ENCODE measurements at places on chromosomes 12 and 14.

DNA sequence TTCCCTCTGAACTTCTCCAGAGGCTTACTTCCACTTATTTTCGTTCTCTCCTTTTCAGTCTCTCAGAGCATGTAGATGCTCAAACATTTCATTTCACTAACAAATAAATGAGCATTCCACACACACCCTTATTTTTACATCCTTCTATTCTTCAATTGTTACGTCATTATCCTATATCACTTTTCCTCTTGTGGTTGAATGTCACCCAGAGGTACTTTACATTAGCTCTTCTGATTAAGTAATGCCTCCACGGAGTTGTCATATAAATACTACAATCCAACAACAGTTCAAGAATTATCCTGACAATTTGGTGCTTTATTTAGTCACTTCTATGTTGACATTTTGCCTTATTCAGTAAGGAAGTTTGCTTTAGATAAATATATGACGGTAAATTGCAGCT, 18.4 kb downstream of the FAR2 start:
- peaks cover 4% of the 10 kb centered on the region for H3K27me3 ChIP-seq
- no peak for DNase-seq
- H3K36me3 ChIP-seq, result no peaks in the 10 kb centered on the region
- H3K27ac ChIP-seq, result peak overlapping the region; percentile 0
- H3K4me3 ChIP-seq, result no peak overlapping the region
- peaks cover 6% of the 10 kb centered on the region for H3K4me1 ChIP-seq

DNA sequence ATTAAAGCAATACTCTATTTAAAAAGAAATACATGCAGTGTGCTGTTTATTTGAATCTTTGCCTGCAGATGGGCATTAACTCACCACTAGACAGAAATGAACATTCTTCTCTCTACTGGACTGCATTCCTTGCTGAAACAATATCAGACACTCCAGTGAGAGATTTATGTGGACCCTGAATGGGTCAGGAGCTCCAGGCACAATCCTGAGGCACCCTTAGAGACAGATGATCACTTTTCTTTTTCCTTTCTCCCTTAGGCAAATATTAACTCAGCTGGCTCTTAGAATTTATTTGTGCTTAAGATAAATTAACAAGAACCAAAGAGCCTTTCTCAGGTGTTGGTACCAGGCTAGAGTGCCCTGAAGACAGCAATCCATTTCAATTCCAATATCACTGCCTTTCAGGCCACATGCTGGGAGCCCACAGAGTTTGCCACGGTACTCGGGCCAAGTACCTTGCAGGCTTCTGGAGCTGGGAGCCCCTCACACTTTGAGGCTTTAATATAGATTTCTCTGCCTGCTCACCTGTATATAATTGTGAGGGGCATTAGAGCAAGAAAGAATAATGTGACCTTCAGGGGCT, 173.0 kb downstream of the EMP1 start:
- no peak for DNase-seq
- H3K4me3 ChIP-seq, result no peak overlapping the region
- H3K36me3 ChIP-seq, result no peaks in the 10 kb centered on the region
- H3K27ac ChIP-seq, result no peak overlapping the region
- H3K27me3 ChIP-seq, result no peaks in the 10 kb centered on the region
- peaks cover 11% of the 10 kb centered on the region for H3K4me1 ChIP-seq

GRCh38 chr14:79056879-79057278, 886.7 kb downstream of the NRXN3 start:
- H3K4me1 ChIP-seq, result no peaks in the 10 kb centered on the region
- no peaks in the 10 kb centered on the region for H3K27me3 ChIP-seq
- no peak overlapping the region for H3K27ac ChIP-seq

DNA sequence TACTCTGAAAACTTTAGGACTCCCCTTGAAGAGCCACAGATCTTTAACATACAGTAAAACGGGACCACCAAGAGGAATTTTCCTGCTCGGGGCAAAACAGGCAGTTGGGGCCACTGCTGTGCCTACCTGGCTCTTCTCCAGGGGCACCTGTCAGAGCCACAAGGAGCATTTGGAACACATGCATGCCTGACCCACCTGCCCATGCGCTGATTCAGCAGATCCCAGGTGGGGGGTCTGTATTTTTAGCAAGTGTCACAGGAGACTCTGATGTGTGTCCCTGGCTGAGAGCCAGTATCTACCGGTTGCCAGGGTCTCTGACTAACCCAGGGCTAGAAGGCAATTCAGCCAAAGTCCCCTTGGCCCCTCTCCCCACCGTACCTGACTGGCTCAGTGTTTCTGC, 6.5 kb downstream of the CTDSP2 start:
- H3K27me3 ChIP-seq, result no peaks in the 10 kb centered on the region
- peak overlapping the region; percentile 72 for H3K4me3 ChIP-seq
- H3K4me1 ChIP-seq, result peaks cover 83% of the 10 kb centered on the region
- no peak overlapping the region for H3K27ac ChIP-seq

- no peak for DNase-seq
- no peaks in the 10 kb centered on the region for H3K27me3 ChIP-seq
- H3K4me3 ChIP-seq, result peak overlapping the region; percentile 95
- H3K27ac ChIP-seq, result peak overlapping the region; percentile 99
- H3K36me3 ChIP-seq, result peaks cover 24% of the 10 kb centered on the region
Measured at GRCh38 chr14:35401422-35402265, 2.9 kb downstream of the NFKBIA start.

DNA sequence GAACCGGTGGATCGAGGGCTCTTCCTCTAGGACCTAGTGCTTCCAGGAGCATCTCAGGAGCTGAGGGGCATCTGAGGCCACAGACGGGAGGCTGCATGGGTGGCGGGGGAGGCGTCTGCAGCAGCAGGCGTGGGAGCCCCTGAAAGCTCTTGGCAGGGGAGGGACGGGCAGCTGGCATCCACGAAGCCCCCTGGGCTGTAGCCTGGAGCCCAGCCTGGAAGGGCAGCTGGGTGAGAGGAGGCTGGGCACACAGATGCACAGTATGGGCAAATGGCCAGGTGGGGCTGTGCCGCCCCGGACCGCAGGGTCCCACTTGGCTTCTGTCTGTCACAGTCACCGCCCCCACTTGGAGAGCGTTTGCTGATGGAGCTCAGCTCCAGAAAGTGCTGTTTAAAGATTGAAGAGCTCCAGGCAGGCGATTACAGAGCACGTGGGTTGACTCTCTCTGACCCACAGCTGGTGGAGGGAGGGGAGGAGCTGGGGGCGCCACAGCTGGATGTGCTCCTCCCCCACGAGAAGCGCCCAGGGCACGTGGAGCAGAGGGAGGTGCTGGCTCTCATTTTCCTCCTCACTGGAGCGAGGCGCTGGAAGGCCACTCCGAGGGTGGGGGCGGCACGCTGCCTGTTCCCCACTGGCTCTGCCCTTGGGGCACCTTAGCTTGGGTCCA, 155.0 kb upstream of the C14orf180 start:
- H3K27ac ChIP-seq, result no peak overlapping the region

All from naive B cell (primary cell).